ENCODE measurements at places on chromosomes 11 and 22.

DNA sequence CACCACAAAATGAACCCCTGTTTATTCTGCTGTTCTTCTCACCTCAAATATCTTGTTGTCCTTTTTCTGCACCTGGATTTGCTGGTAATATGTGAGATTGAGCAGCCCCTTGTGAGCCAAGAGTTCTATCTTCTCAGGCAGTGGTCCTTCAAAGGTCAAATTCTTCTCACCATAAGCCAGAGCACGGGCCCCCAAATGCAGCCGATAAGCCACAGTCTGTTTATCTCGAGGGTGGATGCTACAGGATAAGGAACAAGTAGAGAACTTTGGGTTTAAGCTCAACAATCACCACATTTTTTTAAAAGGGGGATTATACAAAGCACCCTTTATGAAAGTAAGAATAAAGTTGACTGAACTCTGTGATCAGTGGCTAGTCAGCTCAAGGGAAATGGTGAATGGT lies 15.8 kb downstream of the TBRG1 start:
- no peak for DNase-seq

DNA sequence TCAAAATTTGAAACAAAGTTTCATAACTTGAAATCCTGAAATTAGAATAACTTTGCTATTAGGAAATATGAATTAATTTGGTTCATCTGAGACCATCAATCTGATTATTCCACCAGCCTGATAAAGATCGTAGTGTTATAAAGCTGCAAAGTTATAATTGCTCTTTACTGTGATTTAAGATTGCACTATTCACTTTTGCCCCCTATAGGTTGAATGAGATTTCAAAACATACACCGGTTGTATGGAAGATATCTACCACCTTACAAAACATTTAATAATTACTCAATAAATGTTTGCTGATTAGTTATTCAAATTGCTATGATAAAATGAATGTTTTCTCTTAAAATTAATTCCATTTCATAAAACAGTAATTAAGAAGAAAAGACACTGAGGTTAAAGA lies 26.1 kb downstream of the APIP start:
- DNase-seq: no peak

DNA sequence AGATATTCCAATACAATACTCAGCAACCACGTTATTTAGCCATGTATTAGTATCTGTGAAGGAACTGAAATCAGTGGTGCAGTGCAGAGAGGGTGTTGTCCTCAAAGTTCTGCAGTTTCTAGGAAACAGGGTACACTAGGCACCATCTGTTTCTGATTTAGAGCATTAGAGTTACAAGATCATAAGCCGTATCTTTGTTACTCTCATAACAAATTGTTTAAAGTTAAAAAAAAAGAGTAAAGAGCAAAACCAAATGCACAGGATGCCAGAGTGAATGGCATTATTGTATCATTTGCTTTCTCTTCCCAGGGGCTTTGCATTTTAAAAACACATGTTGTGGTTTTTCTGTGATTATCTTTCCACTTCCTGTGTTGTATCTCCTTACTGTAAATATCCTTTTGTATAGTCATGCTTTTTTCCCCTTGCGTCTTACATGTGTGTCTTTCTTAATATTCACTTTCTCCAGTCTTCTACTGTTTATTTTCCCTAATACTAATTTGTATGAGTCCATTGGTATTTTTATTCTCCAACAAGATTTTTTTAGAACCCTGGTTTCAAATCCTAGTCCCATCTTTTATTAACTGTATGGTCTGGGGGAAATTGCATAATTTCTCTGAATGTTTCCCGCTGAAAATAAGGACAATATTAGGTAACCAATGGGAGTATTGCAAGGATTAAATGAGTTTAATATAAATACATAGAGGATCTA lies 15.2 kb upstream of the NUP160 start:
- no peak for DNase-seq

GRCh38 chr22:32775957-32776356 lies 25.5 kb upstream of the TIMP3 start:
- DNase-seq: no peak

GRCh38 chr22:33380789-33381530 lies 322.8 kb upstream of the SYN3 start:
- no peak for DNase-seq

DNA sequence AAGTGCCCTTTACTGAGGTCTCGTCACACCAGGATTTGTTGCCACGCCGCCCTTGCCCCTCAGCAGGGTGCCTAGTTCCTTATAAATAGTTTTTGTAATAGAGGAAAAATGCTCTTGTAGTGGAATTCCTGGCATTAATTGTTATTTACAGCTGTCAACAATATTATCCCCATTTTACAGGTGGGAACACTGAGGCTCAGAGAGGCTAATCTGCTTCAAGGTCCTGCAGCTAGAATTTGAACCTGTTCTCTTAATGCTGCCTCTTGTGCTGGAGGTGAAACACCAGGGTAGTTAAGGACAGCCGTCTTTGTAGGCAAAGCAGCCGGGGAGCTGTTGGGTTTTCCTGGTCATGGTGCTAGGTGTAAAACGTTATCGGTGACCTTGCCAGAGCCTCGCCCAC lies 100.8 kb upstream of the ASPHD2 start:
- no peak for DNase-seq

DNA sequence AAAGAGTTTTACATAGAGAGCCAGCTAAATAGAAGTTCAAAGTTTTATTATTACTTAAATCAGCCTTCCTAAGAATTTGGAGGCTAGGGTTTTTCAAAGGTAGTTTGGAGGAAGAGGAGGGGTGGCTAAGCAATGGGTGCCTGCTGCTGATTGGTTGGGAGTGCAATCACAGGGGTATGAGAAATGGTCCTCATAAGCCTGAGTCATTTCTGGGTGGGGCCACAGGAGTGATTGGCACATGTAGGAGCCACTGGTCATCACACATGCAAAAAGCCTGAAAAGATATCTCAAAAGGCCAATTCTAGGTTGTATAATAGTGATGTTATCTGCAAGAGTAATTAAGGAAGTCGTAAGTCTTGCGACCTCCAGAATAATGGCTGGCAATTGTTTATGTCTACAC lies 12.9 kb downstream of the OR51L1 start:
- no peak for DNase-seq

- no peak for DNase-seq
Measured at GRCh38 chr11:28878025-28878424, 769.8 kb downstream of the METTL15 start.

DNA sequence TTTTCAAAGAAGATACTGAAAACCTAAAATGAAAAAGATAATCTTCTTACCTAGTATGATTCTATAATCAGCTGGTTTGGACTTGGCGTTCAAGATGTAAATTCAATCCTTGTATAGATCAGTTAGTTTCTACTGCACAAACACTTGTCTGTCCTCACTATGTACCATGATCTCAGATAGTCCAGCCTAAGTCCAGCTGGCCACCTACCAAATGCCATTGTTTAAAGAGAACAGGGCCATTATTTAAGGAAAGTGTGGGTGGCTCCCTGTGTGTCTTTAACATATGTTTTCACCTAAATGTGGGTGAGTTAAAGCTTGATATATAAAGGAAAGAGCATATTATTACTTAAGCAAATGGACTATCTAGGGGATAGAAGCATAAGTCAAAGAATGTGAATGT lies 38.6 kb downstream of the BLID start:
- no peak for DNase-seq

- DNase-seq: no peak
Measured at GRCh38 chr11:128052912-128053641, 534.3 kb downstream of the ETS1 start.
